Hematopoietic multipotent progenitor cell (in vitro differentiated cells): ENCODE measurements at places on chromosomes 7 and 10. TPM values are rescaled to one million over a fixed set of nuclear protein-coding genes. Genes with fewer than 3 reads are reported as not detected.

The OIT3 gene
- total RNA-seq: not detected

The ACSL5 gene
- 27.5 TPM for total RNA-seq

The CALML3 gene
- not detected for total RNA-seq

The CYP26C1 gene
- total RNA-seq: 0.54 TPM

The KLF14 gene
- not detected for total RNA-seq

The PVRIG gene
- total RNA-seq: 0.54 TPM

The STX1A gene
- total RNA-seq: 0.27 TPM

The HABP2 gene
- 0.27 TPM for total RNA-seq

The INA gene
- total RNA-seq: not detected

The RSPH10B2 gene
- total RNA-seq: under 0.01 TPM

The MYPN gene
- total RNA-seq: not detected

The SYCE1 gene
- not detected for total RNA-seq

The RAMP3 gene
- under 0.01 TPM for total RNA-seq

The LRIT1 gene
- not detected for total RNA-seq

The GRID1 gene
- under 0.01 TPM for total RNA-seq

The KIF20B gene
- 1.1 TPM for total RNA-seq

The AKAP9 gene
- 22.1 TPM for total RNA-seq

The PROSER2 gene
- total RNA-seq: 16.2 TPM

The DNAJB12 gene
- total RNA-seq: 34.7 TPM

The MRC1 gene
- 0.27 TPM for total RNA-seq
